C1 segment of cervical spinal cord (tissue), 14 donors: ENCODE measurements at places on chromosomes 1 and 21.

DNA sequence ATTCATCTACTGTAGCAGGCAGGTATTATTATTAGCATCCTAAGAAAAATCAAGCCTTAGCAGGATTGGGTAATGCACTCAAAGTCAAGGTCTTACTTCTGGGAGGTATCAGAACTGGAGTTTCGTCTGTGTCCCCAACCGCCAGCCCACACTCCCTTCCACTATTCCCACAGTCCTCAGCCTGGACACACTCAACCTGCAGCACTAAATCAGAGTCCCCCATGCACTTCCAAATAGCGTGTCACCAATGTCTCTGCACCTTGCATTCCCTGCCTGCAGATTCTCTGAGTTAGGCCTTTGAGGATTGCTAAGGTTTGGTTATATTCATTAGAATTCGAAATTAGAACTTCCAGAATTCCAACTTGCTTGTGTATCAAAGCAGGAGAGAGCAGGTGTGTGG lies 3.9 kb downstream of the LYPD8 start:
- no peak for DNase-seq

DNA sequence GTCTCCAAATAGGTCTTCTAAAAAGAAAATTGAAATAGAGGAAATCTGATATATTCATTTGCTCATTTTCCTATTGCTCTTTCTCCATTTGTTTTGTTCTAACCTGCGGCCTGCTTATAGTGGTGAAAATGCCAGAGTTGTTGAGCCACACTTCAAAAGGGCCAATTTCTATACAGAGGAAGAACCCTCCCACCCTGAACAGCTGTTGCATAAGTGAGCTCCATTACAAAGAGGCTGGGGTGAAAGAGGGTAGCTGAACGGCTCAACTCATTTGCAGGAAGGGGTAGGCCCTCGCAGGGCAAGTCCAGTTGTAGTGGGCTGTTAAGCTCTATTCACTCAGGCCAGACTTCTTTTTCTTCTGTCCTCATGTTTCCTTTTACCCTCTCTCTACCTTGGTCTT lies 8.8 kb downstream of the ADCY10 start:
- no peak for DNase-seq

DNA sequence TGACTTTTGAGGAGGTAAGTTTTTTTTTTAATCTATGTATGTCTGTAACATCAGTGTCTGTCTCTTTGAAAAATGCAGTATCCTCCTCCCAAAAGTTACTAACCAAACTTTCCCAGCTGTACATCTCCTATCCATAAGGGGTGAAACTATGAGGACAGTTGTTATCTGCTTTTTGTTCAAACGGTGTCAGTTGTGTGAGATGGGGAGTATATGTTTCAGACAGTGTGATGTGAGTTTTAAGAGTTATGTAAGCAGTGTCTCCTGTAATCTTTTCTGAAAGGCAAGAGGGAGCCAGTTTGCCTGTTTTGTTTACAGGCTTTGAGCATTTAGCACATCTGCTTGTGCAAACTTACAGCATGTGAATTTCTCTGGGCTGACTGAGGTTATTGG lies 34.8 kb upstream of the CACYBP start:
- no peak for DNase-seq

- DNase-seq = no peak
Measured at GRCh38 chr1:108097018-108097417, 103.1 kb downstream of the SLC25A24 start.

DNA sequence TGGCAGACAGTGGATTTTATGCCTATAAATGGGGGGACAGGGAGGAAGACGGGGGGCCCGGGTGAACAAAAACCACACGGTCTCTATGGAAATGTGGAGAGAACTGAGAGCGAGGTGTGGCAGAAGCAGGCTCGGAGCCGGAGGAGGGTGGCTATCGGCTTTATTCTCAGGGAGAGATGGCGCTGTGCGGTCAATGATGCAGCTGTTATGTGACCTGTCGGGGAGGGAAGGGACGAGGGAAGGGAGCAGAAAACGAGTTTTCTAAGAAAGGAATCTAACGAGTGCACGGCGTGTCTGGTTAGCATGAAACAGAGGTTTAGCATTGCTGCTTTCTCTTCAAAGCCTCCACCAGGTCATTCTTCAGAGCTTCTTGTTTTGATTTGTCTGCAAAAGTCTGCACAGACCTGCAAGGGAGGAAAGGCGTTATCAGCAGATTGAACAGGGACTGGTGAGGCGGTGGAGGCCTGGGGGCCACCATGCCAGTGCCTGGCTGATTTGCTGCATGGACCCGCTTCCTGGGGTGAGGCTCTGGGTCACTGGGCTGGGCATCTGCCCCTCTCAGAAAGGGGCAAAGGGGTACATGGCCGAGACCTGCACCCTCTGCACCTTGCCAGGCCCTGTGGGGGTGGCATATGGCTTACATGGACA lies 27.2 kb downstream of the SLC66A1 start:
- DNase-seq = no peak

- no peak for DNase-seq
Measured at GRCh38 chr21:36052860-36053714, 7.2 kb downstream of the SETD4 start.

- no peak for DNase-seq
Measured at GRCh38 chr1:208601561-208601960, 357.4 kb upstream of the PLXNA2 start.

GRCh38 chr1:6819246-6820040 lies 34.2 kb downstream of the CAMTA1 start:
- no peak for DNase-seq

- no peak for DNase-seq
Measured at GRCh38 chr1:29895201-29895600, 658.9 kb downstream of the PTPRU start.

DNA sequence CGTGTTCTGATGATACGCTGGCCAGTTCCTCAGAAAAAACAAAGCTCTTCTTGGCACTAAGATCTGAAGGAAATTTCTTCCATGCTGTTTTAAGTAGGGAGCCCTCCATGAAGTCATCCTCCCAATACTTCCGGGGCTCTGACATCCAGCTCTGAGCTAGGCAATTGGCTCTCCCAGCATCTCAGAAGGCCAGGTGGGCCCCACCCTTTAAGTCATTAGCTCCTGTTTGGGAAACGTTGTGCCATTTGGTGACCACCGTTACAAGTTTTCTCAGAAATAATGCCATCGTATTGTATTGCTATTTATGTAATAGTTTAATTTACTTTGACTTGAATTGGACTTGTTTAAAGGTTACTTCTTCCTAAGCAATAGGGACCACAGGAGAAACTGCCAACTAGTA lies 130.3 kb upstream of the EDN2 start:
- DNase-seq = no peak

- no peak for DNase-seq
Measured at GRCh38 chr21:44312089-44312488, 12.2 kb downstream of the PFKL start.

DNA sequence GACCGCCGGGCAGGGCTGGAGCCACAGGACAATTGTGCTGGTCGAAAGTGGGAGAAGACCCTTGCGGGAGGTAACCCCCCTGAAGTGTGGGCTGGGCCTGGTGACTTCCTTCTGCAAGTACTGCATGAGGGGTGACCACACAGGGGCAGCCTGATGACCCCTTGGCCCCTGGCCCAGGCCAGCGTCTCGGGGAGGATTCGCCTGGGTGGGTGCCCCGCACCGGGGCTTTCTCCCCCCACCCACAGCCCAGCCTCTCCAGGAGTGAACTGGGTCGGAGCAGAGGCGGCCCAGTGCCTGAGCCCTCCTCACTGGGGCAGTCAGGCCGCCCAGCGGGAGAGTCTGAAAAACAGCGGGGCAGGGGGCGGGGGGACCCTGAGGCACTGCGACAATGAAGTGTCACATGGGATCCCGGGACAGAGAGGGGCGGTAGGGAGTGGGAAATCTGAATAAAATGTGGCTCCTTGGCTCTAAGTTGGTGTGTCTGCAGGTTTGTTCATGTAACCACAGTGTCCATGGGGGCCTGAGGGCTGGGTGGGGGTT lies 1.6 kb upstream of the DNMT3L start:
- DNase-seq = no peak

- DNase-seq = no peak
Measured at GRCh38 chr1:93729502-93729901, 47.9 kb upstream of the BCAR3 start.
